ENCODE measurements at places on chromosomes 7 and 10. TPM values are rescaled to one million over a fixed set of nuclear protein-coding genes. Genes with fewer than 3 reads are reported as not detected.
A peak's percentile ranks its signal among the peaks of the same experiment; 100 is the strongest.

DNA sequence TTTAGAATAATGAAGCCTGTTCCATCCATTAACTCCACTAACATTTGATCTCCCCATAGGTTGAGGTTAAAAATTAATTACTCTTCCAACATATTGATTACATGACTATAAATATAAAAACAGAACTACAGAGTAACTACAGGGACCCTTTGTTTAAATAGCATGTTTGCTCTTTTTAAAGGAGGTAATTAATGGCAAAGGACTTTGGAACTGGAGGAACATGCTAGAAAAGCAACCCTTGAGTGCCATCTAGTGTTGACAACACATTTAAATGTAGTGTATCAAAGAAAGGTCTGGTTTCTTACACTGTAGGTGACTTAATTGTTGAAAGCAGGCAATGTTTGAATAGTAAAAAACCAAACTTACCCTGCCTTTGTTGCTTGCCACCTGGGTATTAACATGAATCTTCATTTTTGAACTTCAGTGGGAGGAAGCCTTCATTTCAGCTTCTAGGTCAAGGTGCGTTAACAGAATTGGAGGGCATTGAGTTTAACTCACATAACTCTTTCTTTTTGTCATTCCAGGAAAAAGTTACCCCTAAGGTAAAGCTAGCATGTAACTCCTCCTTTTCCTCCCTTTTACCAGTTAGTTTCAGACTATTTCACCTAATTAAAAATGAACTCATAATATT is 52.6 kb upstream of the CAPZA2 start:
- peaks cover 60% of the 10 kb centered on the region for H3K4me1 ChIP-seq
- no peaks in the 10 kb centered on the region for H3K36me3 ChIP-seq
- H3K4me3 ChIP-seq, result peak overlapping the region; percentile 21
- H3K27me3 ChIP-seq, result peaks cover 1% of the 10 kb centered on the region

Gene NPC1L1
- total RNA-seq, result not detected

Gene TRUB1
- 22.5 TPM for total RNA-seq

GRCh38 chr7:112668561-112668960 is 121.6 kb downstream of the TMEM168 start:
- no peaks in the 10 kb centered on the region for H3K36me3 ChIP-seq
- no peak overlapping the region for H3K27ac ChIP-seq
- H3K4me1 ChIP-seq, result no peaks in the 10 kb centered on the region
- H3K27me3 ChIP-seq, result peaks cover 2% of the 10 kb centered on the region
- DNase-seq, result no peak

DNA sequence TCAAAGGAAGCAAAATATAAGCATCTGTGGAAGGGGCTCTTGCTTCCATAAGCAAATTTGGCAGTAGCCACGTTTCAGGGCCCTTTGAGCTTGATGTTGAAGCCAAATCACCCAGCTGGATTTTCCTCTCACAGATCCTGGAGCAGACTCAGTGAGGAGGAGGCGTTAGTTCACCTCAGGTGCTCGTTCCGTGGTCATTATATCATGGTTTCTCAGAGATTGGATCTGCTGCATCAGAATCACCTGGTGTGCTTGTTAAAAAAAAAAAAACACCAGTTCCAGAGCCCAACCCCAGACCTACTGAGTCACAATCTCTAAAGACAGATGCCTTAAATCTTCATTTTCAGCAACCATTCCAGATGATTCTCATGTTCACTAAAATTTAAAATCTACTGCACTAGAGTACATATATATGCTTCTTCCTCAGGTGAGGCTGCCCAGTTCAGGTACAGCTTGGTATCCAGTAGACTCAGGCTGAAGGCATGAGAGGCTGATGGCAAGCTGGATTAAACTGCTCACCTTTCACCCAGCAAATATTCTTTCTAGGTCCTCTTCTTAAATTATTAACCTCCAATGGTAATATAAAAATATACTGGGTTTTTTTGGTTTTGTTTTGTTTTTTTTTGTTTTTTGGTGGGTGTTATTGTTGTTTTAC is 24.9 kb downstream of the TFAM start:
- H3K4me1 ChIP-seq, result peaks cover 41% of the 10 kb centered on the region
- H3K27me3 ChIP-seq, result no peaks in the 10 kb centered on the region
- DNase-seq, result no peak
- no peaks in the 10 kb centered on the region for H3K36me3 ChIP-seq
- H3K27ac ChIP-seq, result no peak overlapping the region

- H3K4me3 ChIP-seq, result no peak overlapping the region
- H3K36me3 ChIP-seq, result no peaks in the 10 kb centered on the region
- no peaks in the 10 kb centered on the region for H3K27me3 ChIP-seq
- DNase-seq, result no peak
- H3K27ac ChIP-seq, result no peak overlapping the region
Observed at GRCh38 chr10:117559712-117560111, 17.2 kb downstream of the EMX2 start.

Gene CDHR1
- total RNA-seq, result not detected

Data from HFFc6 (cell line).